Osteocyte (in vitro differentiated cells): ENCODE measurements at places on chromosomes 2 and 18. TPM values are rescaled to one million over a fixed set of nuclear protein-coding genes. Genes with fewer than 3 reads are reported as not detected.
A peak's percentile ranks its signal among the peaks of the same experiment; 100 is the strongest.

DNA sequence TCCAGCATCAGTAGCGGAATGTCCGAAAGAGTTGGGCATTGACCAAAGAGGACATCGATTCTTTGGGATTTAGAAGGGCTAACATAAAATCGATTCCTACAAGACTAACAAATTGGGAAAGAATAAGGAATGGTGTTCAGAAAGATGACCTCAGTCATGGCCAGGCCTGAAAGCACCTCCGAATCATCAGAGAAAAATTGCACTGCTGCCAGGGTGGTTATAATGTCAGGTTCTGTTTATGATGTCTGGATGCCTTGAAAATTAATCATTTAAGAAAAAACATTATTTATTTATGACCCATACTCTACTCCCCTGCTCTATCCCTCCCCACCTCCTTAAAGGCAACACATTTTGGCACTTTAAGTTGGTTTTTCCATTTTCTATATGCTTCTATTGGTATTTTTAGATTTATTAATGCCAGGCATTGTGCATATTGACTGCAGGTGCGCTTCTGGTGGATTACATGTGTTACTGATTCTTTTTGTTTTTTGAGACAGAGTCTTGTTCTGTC is 104.7 kb downstream of the MYCN start:
- no peak overlapping the region for H3K4me3 ChIP-seq
- no peak for DNase-seq

GRCh38 chr2:25265802-25266201 is 75.9 kb downstream of the DNMT3A start:
- H3K27me3 ChIP-seq: no peaks in the 10 kb centered on the region
- peaks cover 22% of the 10 kb centered on the region for H3K4me1 ChIP-seq
- no peak overlapping the region for H3K4me3 ChIP-seq
- no peak for DNase-seq

GRCh38 chr2:111535404-111535803 is 348.6 kb downstream of the ANAPC1 start:
- peak overlapping the region; percentile 21 for H3K4me3 ChIP-seq
- peak overlapping the region; percentile 86 for H3K27ac ChIP-seq
- no peak for DNase-seq
- H3K36me3 ChIP-seq: no peaks in the 10 kb centered on the region
- peaks cover 26% of the 10 kb centered on the region for H3K4me1 ChIP-seq
- no peaks in the 10 kb centered on the region for H3K27me3 ChIP-seq

The GAREM2 gene
- 15.2 and 20.8 TPM in 2 replicates for total RNA-seq
